ENCODE measurements at places on chromosomes 1 and 21. TPM values are rescaled to one million over a fixed set of nuclear protein-coding genes. Genes with fewer than 3 reads are reported as not detected.

The STRIP1 gene
- total RNA-seq: 18.6 TPM

DNA sequence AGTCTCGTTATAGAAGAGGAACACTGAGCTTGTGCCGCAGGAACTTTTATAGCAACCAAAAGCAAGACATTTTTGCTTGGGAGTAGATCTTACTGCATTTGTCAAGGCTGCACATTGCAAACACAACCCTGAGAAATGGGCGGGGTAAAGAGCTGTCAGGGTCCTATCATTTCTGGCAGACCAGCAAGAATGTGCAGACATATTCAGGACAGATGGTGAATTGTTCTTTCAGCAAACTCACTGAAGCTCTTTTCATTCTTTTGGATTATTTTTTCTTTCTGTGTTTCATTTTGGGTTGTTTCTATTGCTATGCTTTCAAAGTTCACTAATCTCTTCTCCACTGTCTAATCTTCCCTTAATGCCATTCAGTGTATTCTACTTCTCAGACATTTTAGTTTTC lies 5.1 kb upstream of the ACTN2 start:
- DNase-seq: no peak

GRCh38 chr1:50529510-50529909 lies 106.3 kb upstream of the DMRTA2 start:
- DNase-seq: no peak

DNA sequence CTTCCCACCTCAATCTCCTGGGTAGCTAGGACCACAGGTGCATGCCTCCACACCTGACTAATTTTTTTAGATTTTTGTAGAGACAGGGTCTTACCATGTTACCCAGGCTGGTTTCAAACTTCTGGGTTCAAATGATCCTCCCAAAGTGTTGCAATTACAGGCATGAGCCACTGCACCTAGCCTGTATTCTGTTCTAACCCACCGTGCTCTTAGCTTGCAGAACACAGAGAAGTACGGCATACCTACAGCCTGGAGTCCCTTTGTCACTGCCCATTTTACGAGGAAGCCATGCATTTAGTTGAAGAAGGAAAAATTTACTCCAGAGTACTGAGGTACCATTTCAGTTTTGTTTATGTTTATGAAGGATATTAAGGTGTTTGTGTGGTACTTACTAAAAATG lies 29.7 kb upstream of the NEXN start:
- no peak for DNase-seq

Data from right cardiac atrium (tissue), 5 donors.